Activated CD4-positive, alpha-beta T cell treated with anti-CD3 and anti-CD28 coated beads, Interleukin-2, amount 10 ng/mL, durations not matched to agents 7 days and 5 days (primary cell): ENCODE measurements at places on chromosomes 12 and 14.

DNA sequence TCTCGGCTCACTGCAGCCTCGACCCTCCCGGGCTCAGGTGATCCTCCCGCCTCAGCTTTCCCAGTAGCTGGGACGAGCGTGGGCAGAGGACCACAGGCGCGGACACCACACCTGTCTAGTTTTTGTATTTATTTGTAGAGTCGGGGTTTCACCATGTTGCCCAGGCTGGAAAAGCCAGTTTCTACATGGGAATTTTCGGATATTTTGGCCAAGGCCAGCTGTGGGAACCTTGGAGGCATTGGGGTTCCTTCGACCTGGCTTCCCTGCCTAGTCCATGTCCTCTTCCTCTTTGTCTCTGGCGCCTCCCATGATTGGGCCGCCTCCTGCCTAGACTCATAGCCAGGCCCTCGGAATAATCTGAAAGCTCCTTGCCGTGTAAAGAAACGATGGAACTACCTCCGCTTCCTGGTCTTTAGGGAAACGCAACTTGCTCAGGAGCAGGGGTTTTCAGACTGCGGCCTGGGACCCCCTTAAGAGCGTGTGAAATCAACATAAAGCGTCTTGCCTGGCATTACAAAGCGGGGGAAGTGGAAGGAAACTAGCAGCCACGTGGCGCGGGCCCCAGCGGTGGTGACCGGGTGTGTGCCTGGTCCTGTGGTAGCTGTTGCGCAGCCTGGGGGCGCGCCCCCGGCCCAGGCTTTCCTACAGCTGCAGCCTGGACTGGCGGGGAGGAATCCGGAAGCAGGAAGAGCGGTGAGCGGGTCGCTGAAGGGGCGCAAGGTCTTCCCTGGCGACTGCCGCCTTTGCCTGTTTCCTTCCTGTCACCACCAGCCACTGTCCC lies 1.4 kb upstream of the HSP90AA1 start:
- peak; percentile 53 for DNase-seq

DNA sequence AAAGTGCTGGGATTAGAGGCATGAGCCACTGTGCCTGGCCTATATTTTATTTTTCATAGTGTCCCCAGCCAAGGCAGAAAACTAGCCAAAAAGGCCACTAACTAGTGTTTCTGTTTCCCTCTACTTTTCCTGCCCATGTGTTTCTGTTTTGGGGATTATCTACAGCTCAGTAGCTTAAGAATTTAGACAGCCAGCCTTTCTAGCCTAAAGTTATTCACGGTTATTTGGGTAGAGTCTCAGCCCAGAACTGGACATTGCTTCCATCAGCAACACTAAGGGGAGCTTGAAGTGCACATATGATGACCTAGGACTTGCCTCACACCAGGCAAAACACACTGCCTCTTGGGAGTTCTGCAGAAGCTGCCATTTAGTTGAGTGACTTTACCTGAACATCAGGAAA lies 17.9 kb downstream of the PROX2 start:
- no peak for DNase-seq

DNA sequence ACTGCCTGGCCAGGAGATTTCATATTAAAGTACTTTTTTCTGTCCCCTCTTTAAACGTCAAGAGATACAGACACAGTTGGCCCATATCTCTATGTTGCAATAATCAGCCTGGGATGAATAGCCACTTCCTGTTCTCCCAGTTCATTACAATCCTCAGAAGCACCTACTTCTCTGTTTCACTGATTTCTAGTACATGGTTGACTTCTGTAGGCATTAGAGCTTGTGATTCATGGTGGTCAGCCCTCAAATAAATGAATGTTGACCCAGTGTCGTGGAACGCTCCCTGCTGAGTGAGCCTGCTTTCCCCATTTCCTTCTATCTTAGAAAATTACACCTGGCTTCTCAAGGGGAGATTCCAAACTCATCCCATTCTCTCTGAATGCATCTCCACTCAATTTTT lies 416.7 kb downstream of the PDZRN4 start:
- no peak for DNase-seq

GRCh38 chr12:15320881-15321280 lies 1.4 kb upstream of the PTPRO start:
- no peak for DNase-seq

GRCh38 chr14:35333264-35333730 lies 41.1 kb downstream of the PSMA6 start:
- no peak for DNase-seq

GRCh38 chr12:53127169-53127568 lies 23.9 kb downstream of the SOAT2 start:
- DNase-seq, result no peak

GRCh38 chr14:93305725-93306418 lies 27.0 kb downstream of the BTBD7 start:
- DNase-seq, result no peak

GRCh38 chr12:6346235-6346832 lies 4.5 kb upstream of the TNFRSF1A start:
- no peak for DNase-seq

- DNase-seq, result no peak
Observed at GRCh38 chr14:87896393-87897380, 96.3 kb downstream of the GALC start.

- peak; percentile 13 for DNase-seq
Observed at GRCh38 chr12:116818341-116818856, 62.8 kb downstream of the HRK start.

GRCh38 chr14:99884834-99885648 lies 91.8 kb downstream of the EML1 start:
- peak; percentile 49 for DNase-seq

DNA sequence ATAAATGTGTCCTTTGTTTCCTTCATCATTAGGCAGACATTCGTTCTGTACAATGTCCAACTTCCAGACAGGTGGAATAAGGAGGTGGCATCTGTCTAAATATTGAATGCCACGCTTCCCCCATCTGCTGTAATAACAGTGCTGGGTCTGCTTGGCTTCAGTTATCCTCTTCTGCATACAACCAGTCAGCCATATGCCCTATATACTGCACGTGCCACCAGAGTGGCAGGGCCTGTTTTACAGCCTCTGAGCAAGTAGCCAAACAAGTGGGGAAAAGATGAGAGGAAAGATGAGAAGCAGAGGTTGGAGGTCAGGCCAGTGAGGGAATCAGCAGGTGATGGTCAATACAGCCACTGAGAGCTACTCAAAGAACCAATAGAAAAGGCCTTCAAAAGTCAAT lies 55.4 kb downstream of the OTX2 start:
- no peak for DNase-seq

DNA sequence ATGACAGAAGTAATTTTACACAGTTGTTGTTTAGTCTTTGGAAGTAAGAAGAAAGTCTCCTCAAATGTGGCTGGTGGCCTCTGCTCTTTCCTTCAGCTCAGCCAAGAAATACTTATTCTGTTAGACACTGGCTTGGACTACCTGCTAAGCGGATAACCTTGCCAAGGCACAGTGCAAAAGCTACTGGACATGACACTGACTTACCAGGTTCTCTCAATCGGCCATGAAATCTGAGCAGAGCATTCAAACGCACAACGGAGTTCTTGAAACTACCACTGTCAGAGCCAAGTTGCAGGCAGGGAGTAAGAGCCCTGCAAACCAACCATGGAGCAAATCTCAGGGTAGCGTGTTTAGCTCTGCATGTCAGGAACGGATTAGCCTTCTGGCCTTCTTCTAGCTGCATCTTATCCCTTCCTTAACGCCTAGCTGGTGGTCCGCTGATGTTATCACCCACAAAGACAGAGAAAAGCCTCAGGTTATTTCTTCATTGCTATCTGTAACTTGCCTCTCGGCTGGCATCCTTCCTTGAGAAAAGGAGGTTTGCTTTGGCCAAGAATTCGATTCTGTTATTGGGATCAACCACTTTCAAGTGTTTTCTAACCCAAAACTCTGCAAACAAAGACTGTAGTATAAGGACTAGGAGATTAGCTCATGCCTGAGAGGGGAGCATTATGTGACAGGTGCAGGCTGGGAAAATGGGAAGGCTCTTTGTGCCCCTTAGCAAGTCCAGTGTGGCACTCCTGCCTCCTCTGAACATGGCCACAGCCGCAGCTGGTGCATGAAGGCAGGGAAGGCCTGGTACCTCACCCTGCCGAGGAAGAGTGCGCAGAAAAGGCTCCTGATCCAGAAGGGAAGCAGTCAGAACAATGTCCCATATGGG lies 223.4 kb downstream of the GLT1D1 start:
- no peak for DNase-seq

GRCh38 chr14:61476754-61477410 lies 155.5 kb downstream of the PRKCH start:
- peak; percentile 79 for DNase-seq

DNA sequence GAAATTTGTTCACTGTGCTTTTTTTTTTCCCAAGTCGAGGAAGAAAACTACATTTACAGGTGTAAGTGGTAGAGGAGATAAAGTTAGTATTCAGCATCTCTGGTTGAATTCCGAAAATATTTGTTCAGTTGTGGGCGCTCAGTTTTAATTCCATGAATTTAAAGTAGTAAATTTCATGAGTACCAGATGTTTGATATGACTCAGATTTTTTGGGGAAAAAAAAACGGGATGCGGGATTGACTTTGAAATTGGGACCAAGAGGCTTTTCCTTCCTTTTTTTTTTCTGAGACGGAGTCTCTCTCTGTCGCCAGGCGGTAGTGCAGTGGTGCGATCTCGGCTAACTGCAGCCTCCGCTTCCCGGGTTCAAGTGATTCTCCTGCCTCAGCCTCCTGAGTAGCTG lies 1.6 kb downstream of the TULP3 start:
- no peak for DNase-seq

- no peak for DNase-seq
Observed at GRCh38 chr14:61099216-61099835, 118.3 kb downstream of the SLC38A6 start.

DNA sequence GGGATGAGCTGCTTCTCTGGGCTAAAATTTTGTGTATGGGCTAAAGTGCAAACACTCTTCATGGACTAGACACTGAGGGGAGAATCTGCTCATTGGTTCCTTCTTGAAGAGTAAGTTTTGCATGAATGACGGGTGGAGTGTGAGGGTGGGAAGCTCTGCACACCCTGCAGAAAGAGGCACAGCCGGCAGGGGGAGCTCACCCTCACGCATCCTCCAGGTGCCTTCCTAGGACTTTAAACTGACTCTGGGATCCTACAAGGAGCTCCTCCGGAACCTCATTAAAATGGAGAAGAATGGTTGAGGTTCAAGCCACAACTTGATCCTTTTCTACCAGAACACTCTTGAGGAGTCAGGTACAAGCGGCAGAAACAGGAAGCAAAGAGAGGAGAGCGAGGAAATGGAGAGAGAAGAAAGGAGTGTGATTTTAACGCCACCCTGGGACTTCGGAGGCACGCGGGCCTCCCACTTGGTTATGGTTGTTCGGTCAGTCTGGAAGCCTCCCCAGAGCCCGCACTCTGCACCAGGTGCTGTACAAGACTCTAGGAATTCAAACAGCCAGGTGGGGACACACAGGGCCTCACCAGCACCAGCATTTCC lies 87.5 kb downstream of the SETD3 start:
- DNase-seq, result peak; percentile 36

DNA sequence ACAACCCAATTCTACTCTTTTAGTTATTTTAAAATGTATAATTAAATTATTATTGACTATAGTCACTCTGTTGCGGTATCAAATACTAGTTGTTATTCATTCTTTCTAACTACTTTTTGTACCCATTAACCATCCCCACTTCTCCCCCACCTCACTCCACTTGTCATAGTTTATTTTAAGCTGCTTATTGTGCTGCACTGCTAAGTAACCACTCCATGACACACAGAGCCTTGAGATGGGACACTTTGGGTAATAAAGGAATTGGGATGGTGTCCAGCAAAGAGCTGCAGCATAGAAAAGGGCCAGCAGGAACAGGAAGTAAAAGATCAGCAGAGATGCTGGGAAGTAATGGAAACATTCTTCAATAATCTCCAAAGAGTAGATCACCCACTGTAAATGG lies 123.0 kb downstream of the RPS29 start:
- no peak for DNase-seq

DNA sequence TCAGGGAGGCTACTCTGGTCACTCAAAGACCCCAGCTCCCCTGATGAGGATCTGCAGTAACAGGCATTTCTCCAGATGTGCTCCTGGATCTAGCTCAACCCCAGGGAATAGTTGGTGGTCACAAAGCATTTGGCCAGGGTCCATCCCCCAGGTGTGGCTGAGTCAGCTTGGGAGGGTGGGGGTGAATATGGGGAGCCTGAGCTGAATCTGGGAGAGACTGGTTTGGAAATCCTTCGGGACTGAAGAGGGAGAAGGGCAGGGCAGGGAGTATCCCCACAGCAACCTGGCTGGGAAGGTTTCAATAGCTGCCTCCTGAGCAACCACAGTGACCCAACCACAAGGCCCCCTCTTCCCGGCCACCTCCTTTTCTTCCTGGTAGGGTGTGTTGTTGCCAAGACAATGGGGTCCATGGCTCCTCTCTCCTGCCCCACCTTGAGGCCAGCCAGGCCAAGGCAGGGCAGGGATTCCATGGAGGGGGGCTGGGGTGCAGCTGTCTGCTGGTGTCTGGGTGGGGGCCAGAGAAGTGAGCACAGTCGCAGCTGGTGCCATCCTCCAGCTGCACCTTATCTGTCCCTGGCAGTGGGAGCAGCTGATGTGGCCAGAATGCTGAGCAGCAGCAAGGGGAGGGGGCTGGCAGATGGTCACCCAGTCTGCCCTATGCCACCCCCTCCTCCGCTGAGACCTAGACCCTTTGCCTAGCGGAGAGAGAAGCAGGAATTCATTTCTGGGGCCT lies 5.5 kb downstream of the ASIC1 start:
- DNase-seq, result no peak

- DNase-seq, result no peak
Observed at GRCh38 chr12:5268424-5269210, 163.3 kb upstream of the NTF3 start.

DNA sequence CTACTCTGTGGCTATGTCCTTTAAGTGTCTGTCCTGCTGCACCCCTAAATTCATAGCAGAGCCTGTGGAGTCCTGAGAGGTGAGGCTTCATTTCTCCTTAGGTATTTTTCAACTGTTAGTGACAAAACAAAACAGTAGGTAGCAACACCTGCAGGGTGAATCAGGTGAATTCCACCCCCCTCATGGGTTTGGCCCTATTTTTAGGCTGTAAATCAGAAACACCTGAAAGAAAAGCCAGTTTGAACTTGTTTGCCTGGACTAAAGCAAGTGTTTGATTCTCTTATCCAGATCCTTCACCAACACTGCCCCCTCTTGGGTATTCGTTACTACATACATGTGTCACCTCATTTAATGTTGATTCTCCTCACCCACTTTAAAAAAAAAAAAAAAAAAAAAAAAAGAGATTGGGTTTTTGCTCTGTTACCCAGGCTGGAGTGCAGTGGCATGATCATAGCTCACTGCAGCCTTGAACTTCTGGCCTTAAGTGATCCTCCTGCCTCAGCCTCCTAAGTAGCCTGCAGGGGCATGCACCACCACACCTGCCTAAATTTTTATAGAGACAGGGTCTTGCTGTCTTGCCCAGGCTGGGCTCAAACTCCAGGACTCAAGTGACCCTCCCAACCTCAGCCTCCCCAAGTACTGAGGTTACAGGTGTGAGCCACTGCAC lies 10.3 kb downstream of the TBPL2 start:
- peak; percentile 77 for DNase-seq

GRCh38 chr12:1510056-1510812 lies 84.1 kb downstream of the FBXL14 start:
- no peak for DNase-seq
